Gastrocnemius medialis (tissue), 4 donors: ENCODE measurements at places on chromosomes 6 and 20. TPM values are rescaled to one million over a fixed set of nuclear protein-coding genes. Genes with fewer than 3 reads are reported as not detected.

Gene DDO
- 3.5 TPM for total RNA-seq

Gene SLC17A4
- total RNA-seq = 0.12 TPM

DNA sequence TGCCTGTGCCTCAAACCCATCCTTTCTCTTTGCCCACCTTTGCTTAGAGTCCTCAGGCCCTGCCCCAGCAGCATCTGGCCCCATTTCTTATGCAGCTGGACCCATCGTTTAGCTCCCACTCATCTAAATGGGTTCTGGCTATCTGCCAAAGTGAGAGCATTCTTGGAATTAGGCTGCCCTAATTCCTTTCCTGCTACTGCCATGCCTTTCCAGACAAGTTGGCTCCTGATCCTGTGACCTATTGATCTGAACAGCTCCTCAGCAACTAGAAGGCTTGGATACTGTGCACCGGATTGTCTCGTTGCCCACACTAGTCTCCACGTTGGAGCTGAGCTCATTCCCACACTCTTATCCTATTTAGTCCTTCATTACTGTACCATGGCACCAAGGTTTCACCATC lies 22.9 kb downstream of the DZANK1 start:
- no peak overlapping the region for H3K4me3 ChIP-seq
- H3K4me1 ChIP-seq = no peaks in the 10 kb centered on the region
- H3K27me3 ChIP-seq = no peaks in the 10 kb centered on the region
- no peak overlapping the region for H3K27ac ChIP-seq

- no peak overlapping the region for H3K4me3 ChIP-seq
- DNase-seq = no peak
- no peaks in the 10 kb centered on the region for H3K4me1 ChIP-seq
- H3K36me3 ChIP-seq = no peaks in the 10 kb centered on the region
- H3K27me3 ChIP-seq = no peaks in the 10 kb centered on the region
Observed at GRCh38 chr20:20265210-20265609, 102.7 kb upstream of the INSM1 start.

GRCh38 chr6:44665683-44666082 lies 278.2 kb downstream of the CDC5L start:
- H3K27ac ChIP-seq = no peak overlapping the region
- H3K4me3 ChIP-seq = no peak overlapping the region
- no peaks in the 10 kb centered on the region for H3K4me1 ChIP-seq

DNA sequence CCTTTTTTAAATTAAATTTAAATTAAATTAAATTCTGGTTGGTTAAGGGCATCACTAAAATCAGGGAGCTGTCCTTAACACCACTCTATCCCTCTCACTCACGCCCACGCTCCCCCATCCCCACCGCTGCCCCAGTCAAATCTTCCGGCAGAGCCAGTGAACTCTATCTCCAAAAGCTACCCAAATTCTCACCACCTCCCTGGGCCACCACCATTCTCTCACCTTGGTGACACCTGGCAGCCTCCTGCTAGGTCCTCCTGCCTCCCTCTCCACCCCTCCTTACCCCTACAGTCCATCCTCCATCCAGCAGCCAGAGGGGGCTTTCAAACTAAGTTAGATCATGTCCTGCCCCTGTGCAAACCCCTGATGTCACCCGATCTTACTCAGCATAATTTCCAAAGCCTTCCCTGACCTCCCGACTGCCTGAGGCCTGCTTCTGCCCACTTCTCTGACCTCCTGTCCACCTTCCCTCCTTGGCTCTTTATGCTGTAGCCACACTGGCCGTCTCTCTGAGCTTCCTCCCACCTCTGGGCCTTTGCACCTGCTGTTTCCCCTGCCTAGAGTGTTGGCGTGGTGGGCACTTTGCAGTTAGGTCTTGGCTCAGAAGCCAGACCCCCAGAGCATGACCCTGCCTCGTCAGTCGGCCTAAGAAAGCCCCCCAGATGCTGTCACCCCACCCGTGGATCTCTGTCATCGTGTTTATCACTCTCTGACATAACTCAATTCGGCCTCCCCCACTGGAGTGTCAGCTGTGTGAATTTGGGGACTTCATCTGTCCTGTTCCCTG lies 24.7 kb downstream of the PTGIS start:
- H3K36me3 ChIP-seq = no peaks in the 10 kb centered on the region
- H3K4me1 ChIP-seq = no peaks in the 10 kb centered on the region
- no peaks in the 10 kb centered on the region for H3K27me3 ChIP-seq
- DNase-seq = no peak
- H3K27ac ChIP-seq = no peak overlapping the region

GRCh38 chr6:18276610-18277236 lies 12.4 kb upstream of the DEK start:
- peak overlapping the region; percentile 52 for H3K4me3 ChIP-seq
- no peaks in the 10 kb centered on the region for H3K27me3 ChIP-seq
- peaks cover 16% of the 10 kb centered on the region for H3K4me1 ChIP-seq
- no peaks in the 10 kb centered on the region for H3K36me3 ChIP-seq
- peak overlapping the region; percentile 50 for H3K27ac ChIP-seq
